ENCODE measurements at places on chromosomes 12 and 14. TPM values are rescaled to one million over a fixed set of nuclear protein-coding genes. Genes with fewer than 3 reads are reported as not detected.

The CACNA1C gene
- total RNA-seq: 0.03 TPM

The GPRC5A gene
- total RNA-seq: 263 TPM

The KRT71 gene
- total RNA-seq: not detected

The GLT1D1 gene
- not detected for total RNA-seq

The IRF9 gene
- 18.1 TPM for total RNA-seq

The SRP54 gene
- 55.1 TPM for total RNA-seq

All from A549 treated with GW870086 at 1 μM for 4 hours (cell line).